ENCODE measurements at places on chromosomes 11 and 22. TPM values are rescaled to one million over a fixed set of nuclear protein-coding genes. Genes with fewer than 3 reads are reported as not detected.

SYCE3 gene
- total RNA-seq: not detected

BARX2 gene
- total RNA-seq: 0.10 TPM

TBX10 gene
- total RNA-seq: not detected

CNTN5 gene
- total RNA-seq: 10.6 TPM

PHLDA2 gene
- 8.5 TPM for total RNA-seq

C11orf21 gene
- total RNA-seq: not detected

ZP1 gene
- total RNA-seq: 0.12 TPM

CACNA1I gene
- total RNA-seq: 0.17 TPM

MUC2 gene
- 18.2 TPM for total RNA-seq

CD82 gene
- 38.7 TPM for total RNA-seq

TRIM77 gene
- not detected for total RNA-seq

Measured in hepatocyte (in vitro differentiated cells).